ENCODE measurements at places on chromosomes 7 and 10.
A peak's percentile ranks its signal among the peaks of the same experiment; 100 is the strongest.

DNA sequence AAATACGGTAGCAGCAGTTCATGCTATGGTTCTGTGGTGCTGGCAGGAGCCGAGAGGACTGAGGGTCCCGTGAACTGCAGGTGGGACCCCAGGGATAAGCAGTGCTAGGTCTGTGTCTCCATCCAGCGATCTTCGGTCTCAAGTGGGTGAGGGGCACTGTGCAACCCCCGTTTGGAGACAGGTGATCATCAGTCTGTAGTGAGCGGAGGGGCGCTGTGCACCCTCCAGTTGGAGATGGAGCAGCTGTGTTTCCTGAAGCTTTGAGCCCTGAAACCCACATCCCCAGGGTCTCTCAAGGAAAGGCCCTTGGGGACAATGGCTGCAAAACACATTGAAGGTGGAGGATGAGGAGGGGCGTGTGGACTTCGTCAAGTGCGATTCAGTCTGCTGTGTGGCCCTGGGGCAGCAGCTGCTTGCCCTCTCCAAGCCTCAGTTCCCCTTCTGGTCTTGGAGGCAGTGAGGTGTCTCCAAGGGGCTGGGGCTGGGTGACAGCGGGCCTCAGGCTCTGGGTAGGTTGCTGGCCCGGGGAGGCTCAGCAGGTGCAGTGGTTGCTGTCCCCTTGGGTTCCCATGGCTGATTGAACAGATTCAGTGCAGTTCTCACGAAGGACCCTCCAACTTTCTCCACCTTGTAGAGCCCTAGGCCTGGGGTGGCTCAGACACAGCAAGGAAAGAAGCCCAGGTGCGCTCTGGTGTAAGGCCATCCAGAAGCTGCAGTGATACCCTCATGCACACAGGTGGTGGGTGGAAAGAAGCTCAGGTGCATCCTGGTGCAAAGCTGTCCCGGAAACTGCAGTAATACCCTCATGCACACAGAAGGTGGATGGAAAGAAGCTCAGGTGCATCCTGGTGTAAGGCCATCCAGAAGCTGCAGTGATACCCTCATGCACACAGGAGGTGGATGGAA lies 160.6 kb downstream of the ADARB2 start:
- DNase-seq, result no peak

GRCh38 chr7:135741905-135742304 lies 6.7 kb downstream of the FAM180A start:
- DNase-seq, result no peak

DNA sequence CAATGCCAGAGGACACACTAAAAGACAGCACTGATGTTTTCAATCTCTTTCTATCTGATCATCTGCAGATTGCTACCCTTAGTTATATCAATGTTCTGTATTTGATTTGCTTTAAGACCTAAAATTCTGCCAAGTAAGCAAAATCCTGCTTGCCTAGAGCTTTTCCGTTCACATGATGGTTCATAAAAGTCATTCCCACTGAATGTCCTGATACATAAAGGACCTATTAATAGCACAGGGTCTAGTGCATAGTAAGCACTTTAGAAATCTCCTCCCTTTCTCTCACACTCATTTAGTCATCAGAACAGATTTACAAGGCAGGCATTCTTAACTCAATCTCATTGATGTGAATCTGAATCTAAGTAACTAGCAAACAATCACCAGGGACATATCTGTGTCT lies 68.8 kb downstream of the PCGF5 start:
- no peak for DNase-seq

DNA sequence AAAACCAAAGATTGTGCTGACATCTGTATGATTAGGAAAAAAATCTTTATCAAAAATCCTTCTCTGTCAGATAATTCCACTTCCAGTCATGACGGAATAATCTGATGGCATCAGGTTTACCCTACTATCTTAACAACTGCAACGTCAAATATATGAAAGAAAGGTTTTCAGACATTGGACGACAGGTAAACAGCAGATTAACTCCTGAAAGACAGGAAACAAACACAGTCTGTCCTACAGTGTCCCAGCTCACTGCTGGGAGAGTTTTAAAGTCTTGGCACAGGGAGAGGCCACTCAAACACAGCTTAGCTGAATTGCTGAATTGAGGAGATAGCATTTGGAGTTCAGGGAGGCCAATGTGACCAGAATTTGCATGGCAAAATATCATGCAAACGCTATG lies 186.3 kb upstream of the KCTD7 start:
- no peak for DNase-seq

- DNase-seq, result no peak
Observed at GRCh38 chr10:129870474-129870757, 93.7 kb downstream of the EBF3 start.

DNA sequence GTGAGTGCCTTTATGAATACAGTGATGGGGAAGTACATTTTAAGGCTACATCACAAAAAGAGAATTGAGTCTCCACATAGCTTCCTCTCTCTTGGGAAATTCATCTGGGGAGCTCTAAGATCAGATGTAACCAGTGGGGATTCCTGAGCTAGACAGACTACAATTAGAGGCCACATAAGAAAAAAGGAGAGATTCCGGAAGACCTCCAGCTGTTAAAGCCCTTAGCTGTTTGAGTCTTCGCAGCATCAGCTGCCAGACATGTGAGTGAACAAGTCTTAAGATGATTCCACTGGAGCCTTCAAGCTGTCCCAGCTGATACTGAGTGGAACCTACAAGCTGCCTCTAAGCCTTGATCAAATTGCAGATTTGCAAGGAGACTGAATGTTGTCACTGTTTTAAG lies 448.5 kb downstream of the NXPH1 start:
- DNase-seq, result no peak

- DNase-seq, result no peak
Observed at GRCh38 chr7:141144921-141145629, 71.2 kb downstream of the TMEM178B start.

DNA sequence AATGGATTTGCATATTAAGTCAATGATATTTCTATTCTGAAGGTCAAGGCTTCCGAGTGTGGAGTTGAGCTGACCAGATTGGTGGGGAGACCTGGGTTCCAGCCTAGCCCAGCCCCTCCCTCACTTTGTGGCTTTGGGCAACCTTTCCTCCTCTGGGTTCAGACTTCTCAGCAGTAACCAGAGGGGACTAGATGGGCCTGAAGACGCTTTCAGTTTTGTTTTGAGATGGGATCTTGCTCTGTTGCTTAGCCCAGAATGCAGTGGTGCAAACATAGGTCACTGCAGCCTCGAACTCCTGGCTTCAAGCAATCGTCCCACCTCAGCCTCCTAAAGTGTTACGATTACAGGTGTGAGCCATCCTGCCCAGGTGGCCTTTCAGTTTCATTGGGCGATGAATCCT lies 68.1 kb upstream of the LEP start:
- DNase-seq, result no peak

DNA sequence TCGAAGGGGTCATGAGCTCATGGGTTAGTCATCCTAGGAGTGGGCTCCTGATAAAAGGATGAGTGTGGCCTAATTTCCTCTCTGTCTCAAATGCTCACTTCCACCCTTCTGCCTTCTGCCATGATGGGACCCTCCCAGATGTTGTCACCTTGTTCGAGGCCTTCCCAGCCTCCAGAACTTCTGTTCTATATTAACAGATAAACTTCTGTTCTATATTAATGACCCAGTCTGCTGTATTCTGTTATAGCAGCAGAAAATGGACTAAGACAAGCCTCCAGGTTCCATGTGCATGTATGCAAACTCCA lies 583.2 kb downstream of the GLRX3 start:
- DNase-seq, result no peak

GRCh38 chr7:90320801-90321494 lies at the start of gene FAM237B:
FAM237B (minus strand) TSS chr7:90321304; CDS start chr7:90319748, 1,556 bp downstream.
- peak; percentile 19 for DNase-seq

GRCh38 chr10:13201132-13201531 lies 33.0 kb downstream of the UCMA start:
- DNase-seq, result peak; percentile 9

GRCh38 chr7:100952641-100953040 lies 3.3 kb downstream of the MUC3A start:
- no peak for DNase-seq

DNA sequence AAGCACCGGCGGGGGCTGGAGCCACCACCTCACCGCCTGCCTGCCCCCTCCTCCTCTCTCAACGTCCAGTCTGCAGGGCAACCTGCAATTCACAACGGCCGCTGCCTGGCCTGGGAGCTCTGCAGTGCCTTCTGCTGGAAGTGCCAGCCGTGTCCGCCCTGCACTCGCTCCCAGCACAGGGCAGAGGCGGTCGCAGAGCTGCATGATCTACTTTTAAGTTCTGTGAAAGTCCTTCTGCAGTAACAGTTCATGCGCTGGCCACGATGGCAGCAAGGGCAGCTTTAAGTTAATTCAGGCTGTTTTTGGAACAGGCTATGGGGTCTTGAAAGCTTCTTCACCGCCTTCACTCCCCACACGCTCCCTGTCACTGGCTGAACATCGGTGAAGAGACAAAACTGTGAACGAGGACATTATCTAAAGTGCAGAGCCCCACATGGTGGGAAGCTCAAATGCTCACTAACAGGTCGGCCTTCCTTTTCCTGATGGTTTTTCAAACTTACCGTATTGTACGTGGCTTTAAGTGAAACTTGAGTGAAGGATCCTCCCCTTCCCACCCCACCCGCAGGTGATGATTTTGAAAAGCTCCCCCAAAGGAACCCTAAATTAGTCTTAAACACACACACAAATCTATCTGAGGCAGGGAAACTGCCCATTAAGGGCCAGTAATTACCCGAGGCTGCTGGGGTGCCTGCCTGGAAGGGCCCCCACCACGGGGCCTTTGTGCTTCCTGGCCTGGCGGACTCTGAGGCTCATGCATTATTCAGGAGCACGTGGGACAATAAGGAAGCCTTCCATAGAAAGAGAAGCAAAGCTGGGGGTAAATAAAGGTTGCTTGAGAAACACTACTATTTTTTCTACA lies 504.3 kb downstream of the DNAJB6 start:
- no peak for DNase-seq

Measured in fibroblast of skin of abdomen (primary cell).